ENCODE measurements at places on chromosomes 13 and 19. TPM values are rescaled to one million over a fixed set of nuclear protein-coding genes. Genes with fewer than 3 reads are reported as not detected.

Gene FSD1
- total RNA-seq = 28.4 TPM

Gene KLK5
- not detected for total RNA-seq

Gene FGF21
- total RNA-seq = not detected

Gene SBSN
- total RNA-seq = not detected

Gene PGLYRP1
- not detected for total RNA-seq

Gene PGLYRP2
- total RNA-seq = not detected

Gene NFILZ
- not detected for total RNA-seq

Gene CASP14
- not detected for total RNA-seq

Gene AP1M2
- not detected for total RNA-seq

Gene OR7C2
- total RNA-seq = not detected

Gene KIR2DL3
- total RNA-seq = not detected

Gene ZNF556
- total RNA-seq = 0.16 TPM

Gene FUZ
- 21.7 TPM for total RNA-seq

Gene PTPRH
- total RNA-seq = 0.47 TPM

Gene LCP1
- total RNA-seq = 8.0 TPM

Gene VSIG10L
- total RNA-seq = 0.62 TPM

Gene OR10H1
- total RNA-seq = not detected

Gene CGB3
- total RNA-seq = not detected

Gene CGB5
- not detected for total RNA-seq

Gene GADD45GIP1
- 13.3 TPM for total RNA-seq

Gene FOXA3
- not detected for total RNA-seq

Gene CACTIN
- total RNA-seq = 19.8 TPM

Gene C19orf25
- 18.6 TPM for total RNA-seq

Gene HDGFL2
- 32.8 TPM for total RNA-seq

Gene IFI30
- total RNA-seq = 0.62 TPM

Gene FBXL12
- total RNA-seq = 13.1 TPM

Gene CALR3
- total RNA-seq = not detected

Gene ANGPTL8
- not detected for total RNA-seq

Gene CEACAM7
- total RNA-seq = not detected

Gene MYO1F
- total RNA-seq = 1.7 TPM

Gene MCEMP1
- 0.78 TPM for total RNA-seq

Data from occipital lobe (tissue), 3 donors.